ENCODE measurements at places on chromosomes 4 and X. TPM values are rescaled to one million over a fixed set of nuclear protein-coding genes. Genes with fewer than 3 reads are reported as not detected.

DNA sequence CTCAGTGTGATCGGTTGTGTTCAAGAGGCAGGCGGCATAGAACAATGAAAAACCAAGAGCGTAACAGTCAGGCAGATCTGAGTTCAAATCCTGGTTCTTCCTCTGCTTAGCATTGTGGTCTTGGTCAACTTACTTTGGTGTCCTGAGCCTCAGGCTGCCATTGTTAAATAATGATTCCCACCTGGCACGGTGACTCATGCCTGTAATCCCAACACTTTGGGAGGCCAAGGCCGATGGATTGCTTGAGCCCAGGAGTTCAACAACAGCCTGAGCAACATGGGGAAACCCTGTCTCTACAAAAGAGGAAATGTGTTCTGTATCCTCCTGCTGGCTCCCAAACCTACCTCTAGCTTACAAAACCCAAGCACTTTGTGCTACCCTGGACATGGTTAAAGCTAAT is 129.0 kb upstream of the STX18 start:
- no peak for DNase-seq

DNA sequence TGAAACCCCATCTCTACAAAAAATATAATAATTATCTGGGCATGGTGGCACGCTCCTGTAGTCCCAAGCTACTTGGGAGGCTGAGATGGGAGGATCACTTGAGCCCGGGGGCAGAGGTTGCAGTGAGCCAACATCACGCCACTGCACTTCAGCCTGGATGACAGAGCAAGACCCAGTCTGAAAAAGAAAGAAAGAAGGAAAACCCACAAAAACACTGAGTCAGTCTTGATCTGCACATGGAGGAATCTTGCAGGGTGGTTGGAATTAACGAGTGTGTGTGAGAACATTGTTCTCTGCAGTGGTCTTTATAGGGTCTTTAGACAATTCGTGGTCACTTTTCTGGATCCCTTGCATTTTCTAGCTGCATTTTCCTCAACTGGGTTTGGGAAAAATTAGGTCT is 23.2 kb downstream of the ADD1 start:
- no peak for DNase-seq

DNA sequence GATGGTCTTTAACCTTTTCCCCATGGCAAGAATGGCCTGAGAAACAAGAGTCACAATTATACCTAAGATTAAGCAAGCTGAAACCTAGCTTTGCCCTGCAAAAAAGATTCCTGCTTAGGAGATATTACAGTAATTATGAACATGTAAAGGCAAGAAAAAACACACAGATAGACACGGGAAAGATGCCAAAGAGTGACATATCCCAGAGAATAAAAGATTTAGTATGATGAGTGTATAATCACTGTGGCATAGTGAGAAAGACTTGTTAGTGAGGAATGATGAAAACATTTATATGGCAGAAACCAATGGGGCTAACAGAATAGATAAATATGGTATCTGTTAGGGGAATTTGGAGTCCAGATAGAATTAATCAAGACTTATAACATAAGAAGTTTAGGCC is 29.6 kb upstream of the TASL start:
- DNase-seq = no peak

- no peak for DNase-seq
Observed at GRCh38 chr4:10066670-10067651, 45.7 kb upstream of the SLC2A9 start.

Gene LNX1
- polyA plus RNA-seq = not detected

DNA sequence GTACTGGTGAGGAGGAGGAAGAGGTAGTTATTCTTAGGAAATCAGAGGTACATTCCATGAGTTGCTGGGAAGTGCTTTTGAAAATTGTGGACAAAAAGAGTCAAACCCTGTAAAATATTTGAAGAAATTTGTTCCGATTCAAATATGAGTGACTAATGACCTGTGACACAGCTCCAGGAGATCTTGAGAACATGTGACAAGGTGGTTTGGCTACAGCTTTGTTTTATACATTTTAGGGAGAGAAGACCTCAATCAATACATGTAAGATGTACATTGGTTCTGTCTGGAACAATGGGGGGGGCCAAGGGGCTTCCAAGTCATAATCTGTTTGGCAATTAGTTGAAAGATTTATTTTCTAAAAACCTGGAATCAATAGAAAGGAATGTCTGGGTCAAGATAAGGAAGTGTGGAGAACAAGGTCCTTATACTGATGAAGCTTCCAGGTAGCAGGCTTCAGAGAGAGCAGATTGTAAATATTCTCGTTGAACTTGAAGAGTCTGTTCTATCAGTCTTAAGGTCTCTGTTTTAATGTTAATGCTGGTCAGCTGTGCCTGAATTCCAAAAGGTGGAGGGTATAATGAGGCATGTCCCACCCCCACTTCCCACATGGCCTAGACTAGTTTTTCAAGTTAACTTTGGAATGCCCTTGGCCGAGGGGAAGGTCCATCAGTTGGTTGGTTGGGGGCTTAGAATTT is 15.5 kb upstream of the DAPP1 start:
- no peak for DNase-seq

DNA sequence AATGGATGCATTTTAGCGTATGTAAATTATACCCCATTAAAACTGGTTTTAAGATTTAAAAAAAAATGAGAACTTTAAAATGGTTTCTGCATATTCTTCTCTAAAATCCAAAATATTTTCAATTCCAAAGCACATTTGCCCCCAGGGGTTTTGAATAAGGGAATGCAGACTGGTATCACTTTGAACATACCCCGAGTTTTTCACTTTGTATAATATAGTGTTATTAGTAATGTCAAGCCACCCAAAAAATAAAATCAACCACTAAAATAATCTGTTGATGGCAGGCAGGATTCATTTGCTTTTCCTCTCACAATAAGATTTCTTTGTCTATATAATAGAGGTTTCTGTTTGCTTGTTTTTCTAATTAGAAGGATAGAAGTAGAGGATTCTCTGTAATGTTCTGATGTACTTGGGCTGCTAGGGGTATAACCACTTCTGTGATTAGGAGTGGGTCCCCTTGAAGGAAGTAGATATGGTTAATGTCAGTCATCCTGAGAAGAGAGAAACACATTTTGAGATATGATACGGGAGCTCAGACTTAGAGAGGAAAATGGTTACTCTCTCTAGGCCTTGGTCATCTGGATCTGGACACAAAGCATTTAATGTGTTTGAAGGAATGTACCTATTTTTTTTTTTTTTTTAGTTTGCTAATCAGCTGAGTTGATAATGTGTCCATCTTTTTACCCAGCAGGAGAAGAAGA is 9.3 kb upstream of the LIN54 start:
- DNase-seq = no peak

GRCh38 chr4:147307896-147308674 is 172.8 kb upstream of the EDNRA start:
- DNase-seq = no peak
